ENCODE measurements at places on chromosomes 6 and 20.

- no peak for DNase-seq
Observed at GRCh38 chr6:112154711-112155110, 67.3 kb downstream of the FAM229B start.

DNA sequence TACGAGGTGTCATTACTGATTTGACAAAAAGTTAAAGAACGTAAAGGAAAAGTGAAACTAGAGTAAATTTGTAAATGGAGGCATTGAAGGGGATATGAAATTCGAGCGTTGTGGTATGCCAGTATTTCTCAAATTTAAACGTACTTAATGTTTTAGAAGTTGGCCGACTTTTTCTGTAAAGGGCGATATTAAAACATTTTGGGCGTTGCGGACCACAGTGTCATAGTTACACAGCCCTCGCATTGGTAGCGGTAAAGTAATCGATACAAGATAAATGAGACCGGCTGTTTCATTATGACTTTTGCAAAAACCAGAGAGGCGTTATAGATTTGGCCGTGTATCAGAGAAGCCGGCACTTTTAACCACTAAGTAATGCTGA, 39.6 kb downstream of the OR2B2 start:
- DNase-seq, result no peak

DNA sequence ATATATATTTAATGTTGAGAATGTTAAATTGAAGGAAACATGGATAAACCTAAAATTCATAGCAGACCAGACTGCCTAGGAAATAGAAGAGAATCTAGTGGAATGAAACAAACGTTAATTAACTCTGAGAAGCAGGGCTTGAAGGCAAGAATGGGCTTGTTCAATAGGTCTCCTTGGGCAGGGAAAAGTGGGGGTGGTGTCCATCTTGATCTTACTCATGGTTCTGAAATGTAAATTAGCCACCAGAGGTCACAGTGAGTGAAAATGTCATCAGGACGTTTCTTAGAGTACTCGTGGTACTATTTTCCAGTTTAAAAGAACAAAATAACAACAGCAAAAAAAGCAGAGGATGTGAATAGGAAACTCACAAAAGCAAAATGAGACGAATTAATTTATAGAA, 66.8 kb upstream of the BTBD3 start:
- DNase-seq, result no peak

GRCh38 chr6:1535295-1535694, 74.4 kb upstream of the FOXC1 start:
- DNase-seq, result no peak

- no peak for DNase-seq
Observed at GRCh38 chr20:39103732-39104131, 141.6 kb downstream of the DHX35 start.

- no peak for DNase-seq
Observed at GRCh38 chr6:83436674-83437073, 5.8 kb upstream of the ME1 start.

GRCh38 chr6:105983763-105984162, 102.4 kb upstream of the PRDM1 start:
- DNase-seq, result no peak

DNA sequence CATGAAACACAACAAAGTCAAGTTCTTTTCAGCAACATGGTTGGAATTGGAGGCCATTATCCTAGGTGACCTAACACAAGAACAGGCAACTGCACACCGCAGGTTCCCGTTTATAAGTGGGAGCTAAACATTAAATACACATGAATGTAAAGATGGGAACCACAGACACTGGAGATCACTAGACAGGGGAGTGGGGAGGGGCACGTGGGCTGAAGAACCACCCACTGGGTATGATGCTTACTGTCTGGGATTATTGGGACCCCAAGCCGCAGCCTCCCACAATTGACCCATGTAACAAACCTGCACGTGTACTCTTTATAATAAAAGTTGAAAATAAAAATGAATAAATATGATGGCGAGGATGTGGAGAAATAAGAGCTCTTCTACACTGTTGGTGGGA, 8.6 kb upstream of the RAET1G start:
- no peak for DNase-seq
